Stimulated activated CD4-positive, alpha-beta T cell treated with anti-CD3 and anti-CD28 coated beads, TNF-alpha, amount 100 ng/mL, for 1 hour (primary cell): ENCODE measurements at places on chromosomes 3 and 15.

DNA sequence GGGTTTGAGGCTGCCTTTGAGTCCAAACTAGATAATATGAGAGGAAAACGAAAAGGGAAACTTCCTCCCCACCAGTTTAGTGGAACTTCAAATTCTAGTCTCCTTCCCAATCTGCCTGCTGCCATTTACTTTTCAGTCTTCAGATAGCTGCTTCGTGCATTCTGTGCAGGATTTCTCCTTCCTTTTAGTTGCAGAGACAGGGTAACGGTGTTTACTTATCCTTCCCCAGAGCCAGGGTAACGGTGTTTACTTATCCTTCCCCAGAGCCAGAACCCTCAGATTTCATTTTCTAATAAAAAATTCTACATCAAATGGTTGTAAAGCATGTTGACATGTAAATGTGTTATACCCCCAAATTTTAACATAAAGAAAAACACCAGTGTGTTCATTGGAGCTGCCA lies 282.6 kb downstream of the VPS13C start:
- DNase-seq = no peak

GRCh38 chr15:29821416-29822099 lies 710 bp downstream of the TJP1 start:
- DNase-seq = no peak

GRCh38 chr3:99774467-99774866 lies 43.2 kb upstream of the CMSS1 start:
- no peak for DNase-seq

DNA sequence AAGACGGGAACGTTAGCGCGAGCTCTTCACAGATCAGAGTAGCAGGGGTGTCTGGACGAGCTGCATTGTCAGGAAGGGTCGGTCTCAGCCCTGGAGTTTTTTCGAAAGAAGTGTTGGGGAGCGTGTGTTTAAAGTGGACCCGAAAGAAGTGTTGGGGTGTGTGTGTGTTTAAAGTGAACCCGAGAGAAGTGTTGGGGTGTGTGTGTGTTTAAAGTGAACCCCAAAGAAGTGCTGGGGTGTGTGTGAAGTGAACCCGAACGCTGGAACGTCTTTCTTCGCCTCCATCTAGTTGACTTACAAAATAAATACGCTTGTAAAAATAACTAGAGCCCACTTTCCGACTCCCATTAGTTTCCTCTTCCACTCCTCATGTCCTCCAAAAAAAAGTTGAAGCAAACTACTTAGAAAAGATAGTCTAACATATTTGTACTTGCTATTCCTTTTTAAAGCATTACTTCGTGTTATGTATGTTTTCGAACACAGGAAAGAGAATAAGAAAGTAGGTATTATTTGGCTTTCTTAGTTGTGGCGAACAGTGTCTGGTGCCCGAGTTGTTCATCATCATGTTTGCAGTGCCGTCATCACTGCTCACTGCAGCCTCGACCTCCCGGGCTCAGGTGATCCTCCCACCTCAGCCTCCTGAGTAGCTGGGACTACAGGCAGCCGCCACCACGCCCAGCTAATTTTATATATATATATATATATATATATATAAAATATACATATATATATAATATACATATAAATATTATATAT lies 1.0 kb downstream of the LRCH3 start:
- DNase-seq = no peak

GRCh38 chr3:188822411-188822810 lies 349.4 kb upstream of the TPRG1 start:
- DNase-seq = no peak

DNA sequence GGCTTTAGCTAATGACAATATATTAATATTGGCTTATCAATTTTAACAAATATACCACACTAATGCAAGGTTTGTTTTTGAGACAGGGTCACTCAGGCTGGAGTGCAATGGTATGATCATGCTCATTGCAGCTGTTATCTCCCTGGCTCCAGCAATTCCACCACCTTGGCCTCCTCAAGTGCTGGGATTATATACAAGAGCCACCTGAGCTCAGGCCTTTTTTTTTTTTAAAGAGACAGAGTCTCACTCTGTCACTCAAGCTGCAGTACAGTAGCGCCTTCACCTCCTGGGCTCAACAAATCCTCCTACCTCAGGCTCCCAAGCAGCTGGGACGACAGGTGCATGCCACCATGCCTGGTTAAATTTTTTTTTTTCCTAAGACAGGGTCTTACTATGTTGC lies 11.7 kb downstream of the DLG1 start:
- no peak for DNase-seq

GRCh38 chr3:46865031-46865507 lies 1.8 kb upstream of the MYL3 start:
- no peak for DNase-seq

DNA sequence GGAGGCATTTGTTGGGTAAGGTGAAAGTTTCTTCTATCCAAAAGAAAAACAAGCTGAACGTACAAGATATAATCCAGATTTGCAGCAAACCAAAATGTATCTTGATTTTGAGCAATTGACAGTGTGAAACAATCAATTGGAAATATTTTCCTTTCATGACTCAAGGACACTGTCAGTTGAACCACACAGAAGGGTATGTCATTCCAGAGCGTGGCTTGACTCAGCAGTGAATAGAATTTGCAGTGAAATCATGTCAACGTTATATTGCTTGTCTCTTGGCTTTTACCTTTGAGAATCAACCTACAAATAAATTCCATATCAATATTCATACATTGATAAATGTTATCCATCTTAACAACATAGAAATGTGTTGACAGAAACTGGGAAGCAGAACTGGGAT lies 78.2 kb downstream of the TM2D3 start:
- no peak for DNase-seq

DNA sequence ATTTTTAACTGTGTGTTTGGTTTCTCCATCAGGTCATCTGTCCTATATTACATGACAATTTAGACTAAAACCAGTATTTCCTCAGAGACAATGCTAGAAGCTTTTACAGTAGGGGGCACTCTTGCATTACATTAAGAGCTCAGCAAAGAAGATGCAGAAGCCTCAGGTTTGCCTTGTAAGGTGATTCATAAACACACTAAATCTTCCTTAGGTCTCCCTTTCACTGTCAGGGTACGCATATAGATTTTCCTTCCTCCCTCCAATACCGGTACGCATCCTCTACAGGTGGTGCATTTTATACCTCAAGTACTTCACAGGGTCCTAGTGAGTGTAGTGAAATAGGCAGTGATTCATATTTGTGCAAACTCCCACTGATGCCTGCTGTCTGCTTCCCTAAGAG lies 46.5 kb downstream of the CD86 start:
- no peak for DNase-seq

GRCh38 chr15:100107606-100108225 lies 234.1 kb downstream of the ADAMTS17 start:
- no peak for DNase-seq

DNA sequence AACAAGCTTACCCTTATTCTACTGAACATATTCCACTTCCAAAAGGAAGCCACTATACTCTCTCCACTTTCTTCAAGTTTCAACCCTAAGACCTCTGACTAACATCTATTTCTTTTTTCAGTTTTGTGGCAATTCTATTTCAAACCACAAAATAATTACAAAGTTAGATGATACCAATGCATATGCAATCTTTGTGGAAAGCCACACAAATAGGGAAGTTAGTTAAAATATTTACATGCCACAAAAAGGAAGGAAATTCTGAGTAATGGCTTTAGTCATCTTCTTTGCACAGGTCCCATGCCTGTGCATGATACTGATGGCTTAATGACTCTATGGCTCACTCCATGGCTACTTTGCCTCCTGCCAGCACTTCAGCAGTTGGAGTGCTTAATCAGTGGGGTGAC lies 57.0 kb upstream of the MCTP2 start:
- no peak for DNase-seq

GRCh38 chr15:35115155-35115725 lies 30.1 kb upstream of the NANOGP8 start:
- no peak for DNase-seq

GRCh38 chr15:68818066-68818768 lies 2.5 kb downstream of the ANP32A start:
- no peak for DNase-seq

- no peak for DNase-seq
These were observed 30.7 kb downstream of the EFL1 start for GRCh38 chr15:82231842-82232241.

DNA sequence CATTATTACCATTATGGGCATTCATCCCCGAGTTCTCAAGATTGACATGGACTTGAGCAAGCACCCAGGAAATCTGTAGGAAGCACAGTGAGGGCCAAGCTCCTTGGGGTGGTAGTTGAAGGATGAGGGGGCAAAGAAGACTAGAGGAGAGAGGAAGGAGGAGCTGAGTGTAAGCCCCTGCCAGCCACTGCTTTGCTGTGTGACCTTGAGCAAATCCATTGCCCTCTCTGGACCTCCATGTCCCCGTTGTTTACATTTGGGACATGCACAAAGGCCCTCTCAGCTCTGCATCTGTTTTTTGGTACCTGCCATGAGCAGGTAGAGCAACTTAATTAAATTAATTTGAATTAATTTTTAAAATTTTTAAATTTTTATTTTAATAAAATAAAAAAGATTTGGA lies 33.5 kb upstream of the SLC6A6 start:
- no peak for DNase-seq

GRCh38 chr3:15043408-15044171 lies 21.5 kb downstream of the MRPS25 start:
- DNase-seq = no peak

GRCh38 chr15:38611228-38611627 lies 46.6 kb upstream of the RASGRP1 start:
- DNase-seq = no peak

DNA sequence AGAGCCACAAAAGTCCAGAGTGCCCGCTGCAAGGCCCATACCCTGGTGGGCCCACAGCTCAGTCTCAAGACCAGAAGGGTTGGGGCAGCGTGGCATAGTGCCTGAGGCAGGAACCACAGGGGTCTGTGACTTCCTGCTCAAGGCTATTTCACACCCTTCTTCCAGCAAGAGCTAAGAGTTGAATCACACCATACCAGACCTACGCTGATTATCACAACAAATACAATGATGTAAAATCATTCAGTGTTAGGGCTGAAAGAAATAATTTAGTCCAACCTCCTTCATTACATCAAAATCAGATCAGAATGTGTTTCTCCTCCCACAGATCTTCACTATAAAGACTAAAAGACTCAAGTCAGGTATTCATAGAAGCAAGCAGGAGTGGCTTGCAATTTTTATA lies 27.8 kb upstream of the ST8SIA2 start:
- no peak for DNase-seq

DNA sequence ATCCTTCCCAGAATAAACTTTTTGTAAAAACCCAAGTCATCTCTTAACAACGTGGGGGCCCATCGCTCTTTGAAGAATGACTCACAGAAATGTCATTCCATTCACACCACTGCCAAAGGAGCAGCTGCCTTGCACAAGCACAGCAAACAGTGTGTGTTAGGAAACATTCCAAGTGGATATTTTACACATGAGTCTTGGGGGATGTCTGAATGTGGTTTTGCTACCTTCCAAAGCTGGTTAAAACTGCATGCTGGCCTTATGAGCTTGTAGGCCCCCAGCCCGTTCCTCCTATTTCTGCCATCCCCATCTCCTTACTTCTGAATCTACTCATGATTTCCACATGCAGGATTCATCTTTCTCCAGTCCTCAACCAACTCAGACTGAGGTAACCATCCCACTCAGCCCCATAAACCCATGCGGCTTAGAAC lies 130.8 kb downstream of the CPNE4 start:
- no peak for DNase-seq

DNA sequence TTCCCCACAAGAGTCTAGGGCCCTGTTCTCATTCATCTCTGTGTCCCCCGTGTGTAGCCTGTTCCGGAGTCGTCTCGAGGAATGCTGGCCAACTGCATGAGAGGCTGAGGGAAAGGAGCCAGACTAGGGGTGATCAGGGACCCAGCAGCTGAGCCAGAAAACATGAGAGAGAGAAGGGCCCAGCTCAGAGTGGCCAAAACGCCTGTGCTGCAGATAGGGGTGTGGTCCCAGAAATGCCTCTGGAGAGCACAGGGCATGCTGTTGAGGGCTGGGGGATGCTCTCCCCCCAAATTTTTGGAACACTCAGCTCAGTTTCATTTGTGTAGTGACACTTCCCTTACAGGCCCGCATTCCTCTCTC lies 14.1 kb downstream of the CYP1A2 start:
- no peak for DNase-seq

DNA sequence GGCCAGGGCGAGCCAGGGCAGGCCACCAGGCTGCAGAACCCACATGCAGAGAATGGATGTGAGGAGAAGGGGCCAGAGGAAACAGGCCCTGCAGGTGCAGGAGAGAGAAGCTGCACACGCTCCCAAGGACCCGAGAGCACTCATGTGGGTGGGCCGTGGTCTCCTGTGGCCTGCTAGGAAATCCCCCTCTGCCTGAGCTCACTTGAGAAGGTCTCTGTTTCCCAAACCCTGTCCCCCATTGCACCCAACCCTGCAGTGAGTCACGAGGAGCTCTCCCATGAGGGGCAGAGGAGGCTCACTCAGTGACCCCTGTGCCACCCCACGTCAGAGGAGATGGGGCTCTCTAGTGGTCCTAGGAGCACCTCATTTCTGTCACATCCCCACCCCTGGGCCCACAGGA lies 111.1 kb downstream of the KLF13 start:
- no peak for DNase-seq
